ENCODE measurements at places on chromosomes 1 and 21.

- H3K4me1 ChIP-seq, result no peaks in the 10 kb centered on the region
- DNase-seq, result no peak
- H3K4me3 ChIP-seq, result no peak overlapping the region
- no peaks in the 10 kb centered on the region for H3K36me3 ChIP-seq
- no peaks in the 10 kb centered on the region for H3K27me3 ChIP-seq
- no peak overlapping the region for H3K27ac ChIP-seq
Observed at GRCh38 chr1:104309673-104310072, 560.0 kb downstream of the AMY1C start.

DNA sequence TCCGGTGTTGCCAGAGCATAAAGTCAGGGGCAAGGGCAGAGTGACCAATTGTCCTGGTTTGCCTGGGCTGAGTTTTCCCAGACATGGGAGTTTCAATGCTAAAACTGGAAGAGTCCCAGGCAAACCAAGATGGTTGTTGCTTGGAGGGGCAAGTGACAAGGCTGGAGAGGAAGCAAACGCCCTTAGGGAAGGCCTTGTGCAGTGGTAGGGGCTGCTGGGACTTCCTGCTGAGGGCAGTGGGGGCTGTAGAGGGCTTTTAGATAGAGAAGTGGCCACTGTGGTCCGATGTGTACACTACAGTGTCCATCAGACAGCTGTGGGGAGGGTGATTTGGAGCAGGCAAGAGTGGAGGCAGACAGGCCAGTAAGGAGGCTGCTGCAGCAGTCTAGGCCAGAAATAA, 7.0 kb upstream of the CELA2A start:
- H3K27ac ChIP-seq, result no peak overlapping the region
- H3K4me1 ChIP-seq, result no peaks in the 10 kb centered on the region
- no peak overlapping the region for H3K4me3 ChIP-seq
- H3K36me3 ChIP-seq, result no peaks in the 10 kb centered on the region
- H3K27me3 ChIP-seq, result no peaks in the 10 kb centered on the region

DNA sequence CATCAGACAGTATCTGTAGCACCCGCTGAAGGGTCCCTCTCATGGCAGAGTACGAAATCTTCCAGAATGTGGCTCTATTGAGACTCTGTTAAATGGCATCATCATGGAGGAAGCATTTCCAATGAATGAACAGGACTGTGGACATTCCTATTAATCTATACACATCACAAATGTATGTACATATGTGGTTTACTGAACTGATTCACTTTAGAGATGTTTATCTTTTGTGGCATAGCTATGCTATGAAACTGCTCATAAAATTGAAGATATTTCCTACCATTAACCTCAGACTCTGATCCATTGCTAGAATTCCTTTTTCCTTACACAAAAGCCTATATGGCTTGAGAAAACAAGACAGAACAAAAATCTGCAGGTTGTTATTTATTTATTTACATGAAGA, 259.6 kb upstream of the RRP15 start:
- H3K27ac ChIP-seq, result no peak overlapping the region
- no peak overlapping the region for H3K4me3 ChIP-seq
- no peaks in the 10 kb centered on the region for H3K36me3 ChIP-seq
- DNase-seq, result peak; percentile 46
- H3K27me3 ChIP-seq, result no peaks in the 10 kb centered on the region
- no peaks in the 10 kb centered on the region for H3K4me1 ChIP-seq

GRCh38 chr1:186828611-186829454, at the start of gene PLA2G4A:
TSS of gene PLA2G4A (plus strand) at chr1:186828949. CDS start at chr1:186854355, 25,406 bp downstream.
- peak within 1 kb of the TSS; percentile 16 for H3K4me3 ChIP-seq
- H3K36me3 ChIP-seq, result no peaks in the 10 kb centered on the region
- H3K27me3 ChIP-seq, result no peaks in the 10 kb centered on the region

GRCh38 chr1:29523576-29523975, 287.3 kb downstream of the PTPRU start:
- no peaks in the 10 kb centered on the region for H3K27me3 ChIP-seq
- no peak overlapping the region for H3K4me3 ChIP-seq
- no peaks in the 10 kb centered on the region for H3K36me3 ChIP-seq

DNA sequence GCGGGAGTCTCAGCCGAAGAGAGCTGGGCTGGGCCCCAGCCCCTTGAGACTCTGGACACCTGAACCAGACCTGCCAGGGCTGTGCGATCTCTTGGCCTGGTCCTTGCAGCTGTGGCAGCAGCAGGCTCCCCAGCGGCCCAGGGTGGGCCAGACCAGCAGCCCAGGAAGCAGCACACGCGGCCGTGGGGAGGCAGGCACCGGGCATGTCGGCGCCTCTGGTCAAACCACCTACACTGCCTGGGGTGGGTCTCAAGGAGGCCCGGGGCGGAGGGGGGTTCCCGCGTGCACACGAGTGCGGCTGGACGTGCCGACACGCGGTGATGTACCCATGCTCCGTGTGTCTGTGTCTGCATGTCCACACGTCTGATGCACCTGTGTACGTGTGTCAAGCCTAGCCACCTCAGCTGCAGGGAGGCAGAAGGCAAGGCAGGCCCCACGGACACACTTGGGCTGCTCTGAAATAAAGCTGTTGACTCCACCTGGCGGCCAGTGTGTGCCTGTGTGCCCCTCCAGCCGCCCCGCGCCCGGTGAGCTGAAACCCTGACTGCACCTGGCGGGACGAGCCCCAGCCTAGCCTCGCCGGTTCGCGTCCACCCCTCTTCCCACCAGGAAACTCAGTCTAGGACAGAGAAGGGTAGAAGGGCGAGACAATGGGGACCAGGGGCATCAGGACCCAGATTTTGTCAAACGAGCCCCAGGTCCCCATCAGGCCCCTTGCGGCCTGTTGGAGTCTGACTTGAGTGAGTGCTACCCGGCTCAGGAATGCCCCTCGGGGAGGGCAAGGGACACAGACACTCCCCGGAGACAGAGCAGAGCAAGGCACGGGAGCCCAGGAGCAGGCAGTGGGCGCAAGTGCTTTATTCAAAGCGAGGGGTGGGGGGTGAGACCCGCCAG, 11.6 kb downstream of the SCNN1D start:
- DNase-seq, result peak; percentile 76
- H3K27me3 ChIP-seq, result no peaks in the 10 kb centered on the region
- peaks cover 34% of the 10 kb centered on the region for H3K36me3 ChIP-seq

- H3K4me1 ChIP-seq, result no peaks in the 10 kb centered on the region
- no peak overlapping the region for H3K27ac ChIP-seq
- DNase-seq, result no peak
Observed at GRCh38 chr1:204524986-204525385, 8.8 kb downstream of the MDM4 start.

DNA sequence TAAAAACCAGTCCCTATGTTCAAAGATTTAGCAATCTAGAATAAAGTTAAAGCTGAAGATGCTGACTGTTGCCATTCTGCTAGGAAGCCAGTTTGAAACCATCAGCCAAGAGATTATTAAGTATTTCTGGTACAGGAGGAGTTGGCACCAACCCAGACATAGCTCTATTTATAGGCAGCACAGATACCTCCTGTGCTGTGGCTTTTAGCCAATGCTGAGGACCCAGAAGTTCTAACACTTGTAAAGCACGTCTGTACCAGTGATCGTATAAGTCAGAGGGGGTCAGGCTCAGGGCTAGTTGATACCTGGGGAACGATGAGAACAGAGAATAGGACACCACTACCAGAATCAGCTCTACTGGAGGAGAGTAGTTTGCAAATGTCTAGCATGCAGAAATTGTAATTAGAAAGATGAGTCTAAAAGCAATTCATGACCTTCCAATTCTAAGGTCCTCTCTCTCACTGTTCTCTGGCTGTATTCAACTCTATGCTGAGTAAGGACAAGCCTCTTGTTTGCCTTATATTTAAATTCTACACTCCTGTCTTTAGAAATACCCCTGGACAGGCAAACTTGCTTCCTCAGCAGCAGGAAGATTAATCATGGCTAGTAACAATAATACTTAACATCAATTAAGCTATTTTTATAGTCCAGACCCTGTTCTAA, 96.8 kb upstream of the PALMD start:
- no peaks in the 10 kb centered on the region for H3K4me1 ChIP-seq
- no peak overlapping the region for H3K27ac ChIP-seq
- no peak overlapping the region for H3K4me3 ChIP-seq

- no peak for DNase-seq
- H3K27me3 ChIP-seq, result peaks cover 15% of the 10 kb centered on the region
- H3K27ac ChIP-seq, result no peak overlapping the region
Observed at GRCh38 chr1:31243501-31244286, 4.0 kb upstream of the NKAIN1 start.

DNA sequence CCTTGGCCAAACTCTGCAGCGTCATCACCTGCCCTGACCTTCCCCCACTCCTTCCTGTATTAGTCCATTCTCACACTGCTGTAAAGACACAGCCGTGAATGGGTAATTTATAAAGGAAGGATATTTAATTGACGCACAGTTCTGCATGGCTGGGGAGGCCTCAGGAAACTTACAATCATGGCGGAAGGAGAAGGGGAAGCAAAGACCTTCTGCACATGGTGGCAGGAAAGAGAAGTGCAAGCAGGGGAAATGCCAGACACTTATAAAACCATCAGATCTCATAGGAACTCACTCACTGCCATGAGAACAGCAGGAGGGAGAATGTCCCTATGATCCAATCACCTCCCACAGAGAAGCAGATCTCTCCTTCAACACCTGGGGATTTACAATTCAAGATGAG, 408.5 kb downstream of the PTPRU start:
- no peaks in the 10 kb centered on the region for H3K27me3 ChIP-seq
- no peak for DNase-seq
- no peaks in the 10 kb centered on the region for H3K36me3 ChIP-seq

- peaks cover 2% of the 10 kb centered on the region for H3K4me1 ChIP-seq
- no peaks in the 10 kb centered on the region for H3K27me3 ChIP-seq
- DNase-seq, result peak; percentile 48
- H3K27ac ChIP-seq, result no peak overlapping the region
- no peaks in the 10 kb centered on the region for H3K36me3 ChIP-seq
Observed at GRCh38 chr1:17136936-17137335, 17.7 kb upstream of the PADI2 start.

- H3K36me3 ChIP-seq, result no peaks in the 10 kb centered on the region
- H3K27me3 ChIP-seq, result no peaks in the 10 kb centered on the region
- no peaks in the 10 kb centered on the region for H3K4me1 ChIP-seq
- DNase-seq, result no peak
- peak overlapping the region; percentile 11 for H3K4me3 ChIP-seq
- H3K27ac ChIP-seq, result no peak overlapping the region
Observed at GRCh38 chr1:30418061-30418938, 305.1 kb downstream of the MATN1 start.

- H3K27ac ChIP-seq, result peak overlapping the region; percentile 59
- DNase-seq, result no peak
- H3K27me3 ChIP-seq, result no peaks in the 10 kb centered on the region
- H3K36me3 ChIP-seq, result no peaks in the 10 kb centered on the region
- H3K4me3 ChIP-seq, result no peak overlapping the region
Observed at GRCh38 chr1:115454837-115455511, 116.9 kb upstream of the NGF start.

- H3K36me3 ChIP-seq, result no peaks in the 10 kb centered on the region
- H3K4me1 ChIP-seq, result no peaks in the 10 kb centered on the region
- peak; percentile 33 for DNase-seq
- H3K27me3 ChIP-seq, result no peaks in the 10 kb centered on the region
- no peak overlapping the region for H3K27ac ChIP-seq
Observed at GRCh38 chr1:186618401-186619170, 61.6 kb downstream of the PTGS2 start.

- H3K27ac ChIP-seq, result no peak overlapping the region
- H3K4me1 ChIP-seq, result no peaks in the 10 kb centered on the region
- H3K4me3 ChIP-seq, result no peak overlapping the region
- no peak for DNase-seq
- H3K36me3 ChIP-seq, result peaks cover 3% of the 10 kb centered on the region
Observed at GRCh38 chr21:31136891-31137290, 98.6 kb upstream of the KRTAP19-8 start.

DNA sequence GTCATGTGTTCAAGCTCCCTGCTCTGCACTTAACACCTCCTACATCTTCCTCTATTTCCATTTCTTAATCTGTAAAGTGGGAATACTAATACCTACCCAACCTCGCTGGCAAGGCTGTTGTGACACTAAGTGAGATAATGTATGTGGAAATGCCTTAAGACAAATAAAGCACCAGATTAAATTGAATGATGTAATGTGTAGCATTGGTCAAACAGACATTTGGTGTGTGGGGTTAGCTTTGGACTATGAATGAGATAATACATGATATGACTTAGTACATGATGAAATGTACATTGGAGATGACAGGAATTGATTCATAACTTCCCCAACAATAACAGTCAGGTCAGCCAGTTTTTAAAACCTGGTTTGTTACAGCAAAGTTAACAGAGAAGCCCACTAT, 5.2 kb downstream of the AMPD1 start:
- DNase-seq, result no peak

- H3K36me3 ChIP-seq, result no peaks in the 10 kb centered on the region
- H3K27me3 ChIP-seq, result no peaks in the 10 kb centered on the region
- H3K4me3 ChIP-seq, result no peak overlapping the region
- no peaks in the 10 kb centered on the region for H3K4me1 ChIP-seq
- DNase-seq, result no peak
- no peak overlapping the region for H3K27ac ChIP-seq
Observed at GRCh38 chr1:160708801-160709200, 2.8 kb downstream of the CD48 start.

DNA sequence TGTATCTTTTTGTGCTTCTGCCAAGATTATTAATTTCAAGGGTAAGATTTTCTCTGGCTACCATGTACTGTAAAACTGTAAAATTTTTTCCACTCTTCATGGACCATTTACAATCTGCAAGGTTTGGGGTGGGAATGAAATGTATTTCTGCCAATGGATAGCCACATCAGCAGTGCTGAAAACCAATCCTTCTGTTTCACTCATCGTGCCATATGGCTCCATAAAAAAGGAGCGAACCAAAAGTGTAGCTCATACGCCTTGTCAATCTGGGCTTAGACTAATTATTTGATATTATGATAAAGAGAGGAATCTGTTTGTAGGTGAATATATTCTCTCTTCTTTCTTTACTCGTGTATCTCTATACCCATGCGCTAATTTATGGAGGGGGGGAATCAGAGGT, 3.0 kb upstream of the SLC44A5 start:
- no peak for DNase-seq
- peaks cover 29% of the 10 kb centered on the region for H3K27me3 ChIP-seq
- no peak overlapping the region for H3K4me3 ChIP-seq
- H3K4me1 ChIP-seq, result peaks cover 13% of the 10 kb centered on the region
- no peak overlapping the region for H3K27ac ChIP-seq
- no peaks in the 10 kb centered on the region for H3K36me3 ChIP-seq

- H3K4me3 ChIP-seq, result peak overlapping the region; percentile 99
- H3K27ac ChIP-seq, result peak overlapping the region; percentile 94
- peaks cover 21% of the 10 kb centered on the region for H3K36me3 ChIP-seq
Observed at GRCh38 chr1:17437580-17438317, 1.7 kb downstream of the RCC2 start.

DNA sequence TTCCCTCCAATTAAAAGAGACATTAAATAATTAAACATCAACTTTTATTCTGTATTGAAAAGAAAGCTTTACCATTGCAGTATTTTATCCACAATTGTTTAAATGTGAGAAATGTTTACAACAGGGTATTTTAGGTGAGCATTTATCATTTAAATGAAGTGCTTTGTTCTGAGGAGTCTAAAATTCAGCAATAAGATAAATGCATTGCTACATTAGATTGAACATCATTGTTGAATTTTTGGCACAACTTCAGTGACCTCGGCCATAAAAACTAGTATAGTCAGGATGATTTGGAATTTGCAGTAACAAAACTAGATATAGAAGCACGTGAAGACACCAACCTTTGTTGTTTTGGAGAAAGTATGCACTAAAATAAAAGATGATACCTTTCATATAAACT, 692.9 kb downstream of the USP25 start:
- no peaks in the 10 kb centered on the region for H3K27me3 ChIP-seq
- H3K4me3 ChIP-seq, result no peak overlapping the region
- H3K27ac ChIP-seq, result no peak overlapping the region
- DNase-seq, result no peak
- H3K36me3 ChIP-seq, result no peaks in the 10 kb centered on the region
